Activated CD4-positive, CD25-positive, alpha-beta regulatory T cell treated with anti-CD3 and anti-CD28 coated beads, Interleukin-2, amount 50 U/mL, for 16 hours (primary cell): ENCODE measurements at places on chromosomes 7 and 10.

DNA sequence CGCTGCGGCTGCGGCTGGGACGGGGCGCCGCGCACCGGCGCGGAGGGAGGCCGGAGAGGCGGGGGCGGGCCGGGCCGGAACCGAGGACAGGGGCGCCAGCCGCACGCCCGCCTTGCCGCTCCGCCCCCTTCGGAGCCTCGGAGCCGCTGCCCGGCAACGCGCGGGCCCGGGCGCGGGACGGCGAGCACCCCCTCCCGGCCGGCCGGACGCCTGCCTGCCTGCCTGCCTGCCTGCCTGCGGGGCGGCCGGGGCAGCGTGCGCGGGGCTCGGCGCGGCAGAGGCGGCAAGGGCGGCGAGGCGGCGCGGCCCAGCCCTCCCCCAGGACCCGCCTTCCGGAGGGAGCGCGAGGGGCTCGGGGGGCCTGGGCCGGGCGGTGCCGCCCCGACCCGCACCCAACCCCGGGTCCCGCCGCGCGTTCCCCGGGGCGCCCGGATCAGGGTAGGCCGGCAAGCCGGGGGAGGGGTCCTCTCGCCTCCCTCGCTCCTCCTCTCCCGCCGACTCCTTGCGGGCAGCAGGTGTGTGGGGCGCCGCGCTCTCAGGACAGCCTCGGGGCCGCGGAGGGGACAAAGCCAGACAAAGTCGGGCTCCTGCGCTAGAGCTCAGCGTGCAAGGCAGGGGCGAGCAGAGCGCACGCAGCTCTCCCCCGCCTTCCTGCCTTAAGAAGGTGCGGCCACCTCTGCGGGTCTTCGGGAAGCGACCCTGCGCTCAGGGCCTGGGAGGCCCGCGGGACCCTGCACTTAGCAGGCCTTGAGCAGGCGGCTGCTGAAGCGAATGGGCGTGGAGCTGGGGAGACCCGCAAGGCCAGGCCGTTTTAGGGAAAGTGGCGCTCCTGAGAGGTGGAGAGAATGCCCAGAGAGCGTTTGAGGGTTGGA is at the start of gene KIAA1549:
Gene KIAA1549, minus strand, starts transcription at position 58 of the 872 bp plus-strand sequence. CDS start 120 bp downstream, outside the sequence.
- DNase-seq = no peak

DNA sequence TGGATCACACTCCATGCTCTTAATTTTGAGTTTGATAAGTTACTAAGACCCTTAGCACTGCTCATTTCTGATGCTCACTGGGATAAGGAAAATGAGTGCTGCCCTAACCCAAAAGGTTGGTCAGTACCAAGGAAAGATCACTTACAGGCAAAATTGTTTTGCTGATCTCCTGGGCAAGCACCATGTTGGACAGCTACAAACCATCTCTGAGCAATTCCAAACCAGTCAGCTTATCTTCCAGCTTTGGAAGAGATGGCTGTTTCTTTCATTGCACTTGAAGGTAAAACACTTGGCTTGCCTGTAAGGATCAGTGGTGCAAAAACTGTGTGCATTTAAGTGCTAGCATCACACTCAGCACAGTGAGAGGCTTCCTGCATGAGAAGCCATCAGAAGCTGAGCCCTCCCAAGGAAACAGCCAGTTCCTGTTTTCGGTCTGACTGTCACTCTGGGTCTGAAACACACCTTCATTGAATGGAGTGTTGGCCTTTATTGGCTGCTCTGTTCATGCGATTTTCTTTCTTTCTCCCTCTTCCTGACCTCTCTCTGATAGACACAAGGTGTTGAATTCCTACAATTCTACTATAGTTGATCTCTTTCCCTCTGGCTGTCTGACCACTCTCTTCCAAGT is 126.4 kb upstream of the GHITM start:
- DNase-seq = no peak

GRCh38 chr7:99949645-99950228 is 20.3 kb upstream of the GJC3 start:
- DNase-seq = no peak

DNA sequence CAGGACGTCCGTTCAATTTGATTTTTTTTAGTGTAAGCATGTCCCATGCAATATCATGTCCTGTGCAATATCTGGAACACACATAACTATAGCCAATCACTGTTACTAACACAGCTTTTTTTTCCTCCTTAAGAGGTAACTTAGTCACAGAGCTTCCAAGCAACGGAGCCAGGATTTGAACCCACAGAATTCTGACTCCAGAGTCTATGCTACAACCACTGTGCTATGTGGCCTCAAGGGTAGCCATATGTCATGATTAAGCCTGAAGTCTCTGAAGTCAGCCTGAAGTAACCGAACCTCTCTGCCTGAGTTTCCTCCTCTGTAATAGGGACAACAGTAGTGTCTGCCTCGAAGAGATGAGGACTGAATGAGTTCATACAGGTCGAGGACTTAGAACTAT is 42.2 kb upstream of the TCF7L2 start:
- no peak for DNase-seq

- no peak for DNase-seq
These were observed 7.5 kb upstream of the KLF14 start for GRCh38 chr7:130741331-130741995.

DNA sequence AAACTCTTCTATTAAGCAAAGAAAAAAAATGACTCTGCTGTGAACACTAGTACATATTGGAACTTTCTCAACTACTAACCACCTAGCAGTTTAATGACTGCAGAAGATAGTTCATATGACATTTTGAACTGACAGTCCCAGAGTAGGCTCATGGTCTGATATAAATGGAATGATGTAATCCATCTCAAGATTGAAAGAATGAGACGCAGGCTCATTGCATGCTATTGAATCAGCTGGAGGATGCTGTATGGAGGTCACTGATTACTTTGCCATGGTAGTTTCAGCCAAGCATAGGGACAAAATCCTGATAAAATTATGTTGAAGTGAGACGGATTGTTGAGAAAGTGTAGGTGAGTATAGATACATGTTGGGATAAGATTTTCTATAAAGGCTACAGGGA is 217.6 kb upstream of the SEMA3E start:
- DNase-seq = no peak

DNA sequence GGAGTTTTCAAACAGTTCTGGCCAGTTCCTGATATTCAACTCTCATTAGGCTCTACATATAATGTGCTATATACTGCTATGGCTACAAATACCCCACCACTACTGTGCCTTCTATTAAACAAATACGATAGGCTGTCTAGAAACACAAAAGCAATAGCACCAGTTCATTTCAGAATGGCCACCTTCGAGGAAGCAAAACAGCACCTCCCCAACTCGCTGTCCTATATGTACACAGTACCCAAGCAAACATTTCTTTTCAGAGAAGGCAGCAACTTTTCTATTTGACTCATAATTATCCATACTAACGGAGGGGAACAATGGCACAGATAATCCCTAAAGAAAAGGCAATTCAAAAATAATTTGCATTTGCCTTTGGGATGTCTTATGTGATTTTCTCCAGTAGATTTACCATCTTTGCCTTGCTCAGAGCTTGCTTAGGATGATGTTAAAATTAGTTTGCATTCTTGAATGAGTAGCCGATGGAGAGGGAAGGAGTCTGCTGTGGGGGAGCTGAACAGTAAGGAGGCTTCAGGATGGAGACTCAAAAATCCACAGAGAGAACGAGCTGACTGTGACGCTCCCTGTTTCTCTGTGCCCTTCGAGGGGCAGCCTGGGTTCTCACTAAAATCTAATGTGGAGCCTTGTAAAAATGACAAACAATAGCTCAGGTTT is 218.7 kb downstream of the FANK1 start:
- no peak for DNase-seq

- DNase-seq = no peak
These were observed 432.0 kb downstream of the PCDH15 start for GRCh38 chr10:54368984-54369383.

- no peak for DNase-seq
These were observed 88.7 kb upstream of the MYL10 start for GRCh38 chr7:101717628-101718357.

GRCh38 chr7:142815134-142815533 is 39.7 kb upstream of the EPHB6 start:
- no peak for DNase-seq

- DNase-seq = no peak
These were observed 276.9 kb downstream of the HGF start for GRCh38 chr7:81492910-81493309.

- no peak for DNase-seq
These were observed 220.3 kb downstream of the SNX13 start for GRCh38 chr7:17719998-17720397.

DNA sequence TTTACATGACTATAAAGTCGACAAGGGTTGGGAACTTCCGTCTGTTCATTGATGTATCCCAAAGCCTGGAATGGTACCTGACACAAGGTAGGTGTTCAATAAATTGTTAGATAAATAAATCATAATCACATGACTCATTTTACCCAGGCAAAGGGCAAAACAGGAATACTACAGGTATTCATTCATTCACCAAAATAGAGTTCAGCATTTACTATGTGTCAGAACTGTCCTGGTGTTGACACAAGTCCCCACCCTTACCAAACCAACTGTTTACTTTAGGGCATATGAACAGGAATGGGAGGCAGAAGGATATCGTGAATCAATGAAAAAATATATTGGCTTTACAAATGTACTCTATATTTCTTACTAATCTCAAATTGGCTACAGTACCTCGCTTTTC is 666 bp upstream of the YAE1 start:
- DNase-seq = no peak

DNA sequence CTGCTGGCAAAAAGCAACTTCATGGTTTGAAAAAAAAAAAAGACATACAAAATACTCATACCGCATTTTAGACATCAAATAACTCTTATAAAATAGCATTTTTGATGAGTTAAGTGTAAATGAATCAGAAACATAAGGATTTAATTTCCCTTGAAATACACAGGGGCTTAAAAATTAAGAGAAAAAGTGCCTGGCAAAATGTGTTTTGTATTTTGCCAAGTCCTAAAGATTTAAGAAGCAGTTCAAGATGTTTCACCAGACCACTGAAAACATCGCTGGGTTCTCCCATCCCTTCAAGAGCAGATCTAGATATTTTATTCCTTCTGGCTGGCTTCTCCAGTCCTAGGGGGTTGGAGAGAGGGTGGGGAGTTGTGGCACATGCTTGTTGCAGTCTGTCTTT is 396.4 kb downstream of the INHBA start:
- no peak for DNase-seq

- DNase-seq = no peak
These were observed 759.9 kb downstream of the LRMDA start for GRCh38 chr10:76191336-76191735.

- no peak for DNase-seq
These were observed 404.2 kb upstream of the FOXK1 start for GRCh38 chr7:4277936-4278335.

- no peak for DNase-seq
These were observed 34.1 kb upstream of the IFRD1 start for GRCh38 chr7:112416127-112416526.

- DNase-seq = no peak
These were observed 620.8 kb downstream of the KCNMA1 start for GRCh38 chr10:77016855-77017254.

DNA sequence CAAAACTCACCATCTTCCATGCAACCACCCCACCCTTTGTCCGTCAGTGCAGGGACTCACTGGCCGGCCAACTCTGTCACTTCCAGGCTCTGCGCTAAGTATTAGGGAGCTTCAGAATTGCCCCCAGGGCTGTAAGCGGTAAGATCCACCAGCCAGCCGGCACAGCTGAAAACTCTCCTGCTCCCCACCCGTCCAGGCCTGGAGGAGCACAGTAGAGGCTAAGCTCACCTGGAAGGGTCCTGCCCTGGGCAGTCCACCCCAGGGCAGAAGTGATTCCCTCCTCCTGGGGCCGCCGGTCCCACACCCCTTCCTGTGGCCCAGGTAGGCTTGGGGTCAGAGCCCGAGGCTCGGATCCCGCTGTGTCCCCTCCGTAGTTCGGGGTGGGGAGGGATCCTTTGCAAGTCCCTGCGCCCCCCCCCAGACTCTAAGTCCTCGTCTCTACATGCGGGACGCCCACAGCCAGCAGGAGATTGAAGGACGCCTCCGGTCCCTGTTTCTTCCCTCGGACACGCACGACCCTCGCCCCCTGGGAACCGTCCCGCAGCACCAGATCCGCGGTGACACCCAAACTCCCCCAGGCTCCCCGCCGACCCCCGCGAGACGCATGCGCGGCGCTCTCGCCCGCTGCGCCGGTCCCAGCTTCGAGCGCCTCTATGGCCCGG is 138.9 kb downstream of the ARHGAP22 start:
- no peak for DNase-seq

GRCh38 chr7:80372415-80372814 is 139.4 kb downstream of the GNAT3 start:
- DNase-seq = no peak

DNA sequence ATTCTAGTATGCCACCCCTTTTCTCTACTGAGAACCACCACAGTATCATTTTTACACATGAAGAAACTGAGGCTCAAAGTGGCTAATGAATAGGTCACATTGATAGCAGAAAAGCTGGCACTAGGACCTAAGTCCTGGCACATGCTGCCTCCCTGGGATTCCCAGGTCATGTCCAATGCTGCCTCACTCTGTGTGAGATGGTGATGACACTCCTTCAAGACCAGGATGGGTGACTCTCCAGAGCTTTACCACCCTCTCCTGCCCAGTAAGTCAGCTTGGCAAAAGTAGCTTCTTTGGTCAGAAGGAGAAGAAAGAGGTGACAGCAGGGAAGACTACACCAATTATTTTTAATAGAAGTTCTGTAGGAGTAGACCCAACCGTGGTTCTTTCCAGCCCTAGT is 13.3 kb upstream of the AKR1B10 start:
- DNase-seq = no peak

- DNase-seq = no peak
These were observed 239.2 kb downstream of the GPAM start for GRCh38 chr10:111944331-111944730.

DNA sequence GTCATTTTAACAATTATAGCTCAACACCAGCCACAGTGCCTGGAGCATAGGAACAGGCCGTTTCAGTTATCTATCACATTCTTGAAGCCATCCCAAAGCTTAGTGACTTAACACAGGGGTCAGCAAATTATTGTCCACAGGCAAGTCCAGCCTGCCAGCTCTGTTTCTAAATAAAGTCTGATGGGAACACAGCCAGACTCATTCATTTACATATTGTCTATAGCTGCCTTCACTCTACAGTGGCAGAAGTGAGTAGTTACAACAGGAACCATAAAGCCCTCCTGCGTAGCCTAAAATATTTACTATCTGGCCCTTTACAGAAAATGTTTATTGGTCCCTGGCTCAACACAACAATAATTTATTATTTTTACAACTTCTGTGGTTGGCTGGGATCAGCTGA is 407.5 kb upstream of the AUTS2 start:
- DNase-seq = no peak

GRCh38 chr10:14063531-14064285 is 267.0 kb downstream of the FRMD4A start:
- DNase-seq = no peak

GRCh38 chr10:118865998-118866693 is 111.4 kb upstream of the CACUL1 start:
- no peak for DNase-seq

DNA sequence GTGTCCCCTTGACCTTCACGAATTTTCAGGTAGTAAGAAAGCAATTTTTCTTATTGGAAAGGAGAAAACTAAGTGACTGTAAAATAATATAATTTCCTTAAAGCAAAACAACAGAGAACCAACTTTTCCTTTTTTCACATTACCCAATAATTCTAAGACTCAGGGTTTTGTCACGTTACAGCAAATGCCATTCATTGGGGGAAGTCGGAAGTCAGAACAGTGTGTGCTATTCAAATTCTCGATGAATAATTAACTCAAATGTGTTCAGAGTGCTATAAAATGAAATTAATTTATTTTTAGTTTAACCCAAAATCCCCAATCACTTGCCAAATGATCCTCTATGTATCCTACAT is 40.0 kb downstream of the DIP2C start:
- DNase-seq = no peak

- DNase-seq = no peak
These were observed 82.8 kb upstream of the VIPR2 start for GRCh38 chr7:159227433-159227832.
